GM03348 (cell line): ENCODE measurements at places on chromosomes 13 and 19.

GRCh38 chr13:23806874-23807526 is 82.2 kb downstream of the MIPEP start:
- no peak for DNase-seq

DNA sequence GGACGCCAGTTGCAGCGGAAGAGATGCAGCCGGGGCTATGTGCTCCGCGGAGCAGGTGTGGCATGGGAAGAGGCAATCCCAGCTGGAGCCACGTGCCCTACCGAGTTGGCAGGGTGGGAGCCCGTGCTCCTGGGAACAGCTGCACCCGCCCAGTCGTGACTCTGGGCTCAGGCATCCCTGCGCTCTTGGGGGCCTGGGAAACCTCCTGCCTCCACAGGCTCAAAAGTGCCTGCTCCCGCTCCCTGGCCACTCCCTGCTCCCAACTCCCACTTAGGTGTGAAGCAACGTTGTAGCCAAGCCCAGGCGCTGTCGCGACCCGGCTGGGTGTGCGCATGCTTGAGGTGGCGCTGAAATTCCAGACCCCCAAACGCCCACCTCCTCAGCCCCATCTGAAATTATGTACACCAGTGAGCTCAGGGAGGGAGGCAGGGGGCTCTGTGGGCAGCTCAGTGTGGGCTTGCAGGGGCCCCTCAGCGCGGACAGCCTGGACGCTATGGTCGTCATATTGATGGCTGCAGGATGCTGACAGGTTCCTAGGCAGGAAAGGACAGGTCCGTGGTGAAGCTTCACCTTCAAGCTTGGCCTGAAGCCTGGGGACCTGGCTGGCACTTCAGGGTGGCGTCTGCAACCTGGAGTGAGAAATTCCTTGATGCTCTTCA is 429.9 kb downstream of the SLITRK1 start:
- no peak for DNase-seq

DNA sequence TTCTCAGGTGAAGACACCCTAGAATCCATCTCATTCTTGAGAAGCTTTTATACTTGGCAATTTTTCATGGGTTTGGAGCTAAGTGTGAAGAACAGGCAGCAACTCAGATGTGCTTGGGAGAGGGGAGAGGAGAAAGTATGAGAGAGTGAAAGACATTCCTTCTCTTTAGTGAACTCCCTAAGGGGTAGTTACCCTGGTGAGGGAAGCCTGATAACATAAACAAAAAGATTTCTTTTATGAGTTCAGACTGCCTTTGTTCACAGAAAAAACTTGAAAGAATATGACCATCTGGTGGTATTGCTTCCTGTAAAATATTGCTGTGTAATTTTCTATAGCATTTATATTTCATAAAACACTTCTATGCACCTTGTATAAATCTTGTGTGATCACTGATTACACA is at the start of gene STOML3:
STOML3 (minus strand) TSS at position 139 of the 400 bp plus-strand sequence; CDS start at position 29, 110 bp downstream.
- DNase-seq: no peak

DNA sequence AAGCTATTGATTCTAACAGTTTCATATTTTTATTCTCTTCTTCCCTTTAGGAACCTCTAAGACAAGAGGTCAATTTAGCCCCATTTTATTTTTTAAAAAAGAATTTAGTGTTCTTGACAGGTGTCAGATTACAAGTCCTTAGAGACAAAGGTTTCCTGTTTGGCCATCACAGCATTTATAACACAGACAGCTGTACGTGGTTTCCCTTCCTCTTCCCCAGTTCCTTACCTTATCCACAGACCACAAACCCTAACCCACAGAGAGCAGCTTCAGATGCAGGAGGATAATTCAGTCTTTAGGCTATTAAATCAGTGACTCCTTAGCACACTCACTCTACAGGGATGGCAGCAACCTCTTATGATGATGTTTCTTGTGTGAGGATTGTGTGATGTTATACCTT is 1210.1 kb downstream of the DIAPH3 start:
- no peak for DNase-seq

DNA sequence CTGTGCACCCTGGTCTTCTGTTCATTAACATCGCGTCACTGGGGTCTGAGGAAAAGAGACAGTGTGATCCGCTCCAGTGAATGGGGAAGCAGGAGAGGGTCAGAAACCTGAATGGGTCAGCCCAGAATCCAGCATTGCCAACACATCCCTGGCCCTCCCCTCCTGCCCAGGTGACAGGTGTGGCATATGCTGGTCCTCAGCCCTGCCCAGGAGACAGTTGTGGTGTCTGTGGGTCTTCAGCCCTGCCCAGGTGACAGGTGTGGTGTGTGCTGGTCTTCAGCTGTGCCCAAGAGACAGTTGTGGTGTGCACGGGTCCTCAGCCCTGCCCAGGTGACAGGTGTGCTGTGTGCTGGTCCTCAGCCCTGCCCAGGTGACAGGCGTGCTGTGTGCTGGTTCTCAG is 8.0 kb downstream of the TFDP1 start:
- no peak for DNase-seq

- DNase-seq: no peak
These were observed 8.8 kb upstream of the LRCH1 start for GRCh38 chr13:46544208-46544607.

- no peak for DNase-seq
These were observed 43.5 kb downstream of the GGACT start for GRCh38 chr13:100544866-100545683.

DNA sequence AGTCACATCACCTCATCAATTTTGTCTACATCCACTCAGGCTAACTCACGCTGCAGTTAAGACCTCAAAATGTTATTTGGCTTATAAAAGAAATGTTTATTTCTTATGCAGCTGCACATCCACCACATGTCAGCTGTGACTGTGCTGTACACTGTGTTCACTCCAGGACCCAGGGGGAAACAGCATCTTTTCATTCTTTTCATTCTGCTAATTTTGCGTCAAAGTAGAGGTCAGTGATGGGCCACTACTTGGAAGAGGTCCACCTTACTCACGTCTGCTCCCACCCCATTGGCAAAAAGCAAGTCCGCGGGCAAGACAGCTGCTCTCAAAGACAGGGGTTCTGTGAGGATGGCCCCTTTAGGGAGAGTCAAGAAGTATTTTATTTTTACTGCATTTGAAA is 4.5 kb upstream of the DCT start:
- DNase-seq: no peak

GRCh38 chr13:78022164-78022877 is 103.7 kb upstream of the EDNRB start:
- DNase-seq: peak; percentile 16

DNA sequence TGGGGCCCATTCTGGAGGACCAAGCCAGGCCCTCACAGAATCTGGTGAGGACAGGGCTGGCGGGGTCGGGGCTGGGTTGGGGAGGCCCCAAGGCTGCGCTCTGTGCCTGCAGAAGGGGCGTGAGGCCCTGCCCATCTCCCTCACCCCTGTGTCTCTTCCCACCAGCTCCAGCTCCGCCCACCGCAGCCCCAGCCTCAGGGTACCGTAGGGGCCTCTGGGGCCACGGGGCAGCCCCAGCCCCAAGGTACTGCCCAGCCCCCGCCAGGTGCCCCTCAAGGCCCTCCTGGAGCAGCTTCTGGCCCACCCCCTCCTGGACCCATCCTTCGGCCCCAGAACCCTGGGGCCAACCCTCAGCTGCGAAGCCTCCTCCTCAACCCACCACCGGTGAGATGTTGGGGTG is 15.4 kb upstream of the PTOV1 start:
- no peak for DNase-seq

DNA sequence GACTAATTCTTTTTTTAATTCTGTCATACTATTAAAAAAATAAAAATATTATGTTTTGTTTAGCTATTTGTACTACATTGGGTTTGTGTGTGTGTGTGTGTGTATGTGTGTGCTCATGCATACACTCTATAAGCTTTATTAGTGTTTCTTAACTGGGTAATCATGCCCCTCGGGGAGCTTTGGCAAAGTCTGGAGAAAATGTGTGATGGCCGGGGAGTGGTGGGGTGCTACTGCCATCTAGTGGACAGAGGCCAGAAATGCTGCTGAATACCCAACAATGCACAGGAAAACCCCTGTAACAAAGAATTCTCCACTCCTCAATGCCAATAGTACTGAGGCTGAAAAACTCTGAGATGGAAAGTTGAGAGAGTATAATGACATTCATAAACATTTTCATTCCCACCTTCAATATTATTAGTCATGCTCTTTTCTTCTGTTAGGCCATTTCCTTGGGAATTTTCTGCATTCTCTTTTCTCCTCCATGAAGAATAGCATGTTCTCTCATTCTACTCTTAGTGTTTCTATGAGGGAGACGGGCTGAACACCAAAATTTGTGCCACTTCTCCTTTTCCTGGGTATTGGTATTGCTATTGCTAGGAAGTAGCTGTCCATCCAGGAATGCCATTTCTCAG is 157.3 kb downstream of the DNAJC3 start:
- peak; percentile 76 for DNase-seq

DNA sequence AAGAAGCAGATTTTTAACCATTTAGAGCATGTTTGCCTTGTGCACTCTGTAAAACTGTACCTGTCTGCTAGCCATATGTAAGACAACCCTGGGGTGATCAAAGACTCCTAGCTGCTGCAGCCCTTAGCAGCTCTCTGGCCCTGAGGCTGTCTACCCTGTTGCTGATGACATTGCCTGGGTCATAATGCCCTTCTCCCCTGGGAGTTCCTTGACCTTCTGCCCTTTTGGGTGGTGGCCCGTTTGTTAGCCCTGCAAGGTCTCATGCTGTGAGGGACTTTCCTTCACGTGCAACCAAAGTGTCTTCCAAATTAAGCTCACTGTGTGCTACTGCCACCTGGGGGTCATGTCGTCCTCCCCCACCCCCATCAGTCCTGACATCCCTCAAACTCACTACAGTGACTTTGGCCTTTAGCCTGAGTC is 7.4 kb downstream of the GPC6 start:
- DNase-seq: no peak

DNA sequence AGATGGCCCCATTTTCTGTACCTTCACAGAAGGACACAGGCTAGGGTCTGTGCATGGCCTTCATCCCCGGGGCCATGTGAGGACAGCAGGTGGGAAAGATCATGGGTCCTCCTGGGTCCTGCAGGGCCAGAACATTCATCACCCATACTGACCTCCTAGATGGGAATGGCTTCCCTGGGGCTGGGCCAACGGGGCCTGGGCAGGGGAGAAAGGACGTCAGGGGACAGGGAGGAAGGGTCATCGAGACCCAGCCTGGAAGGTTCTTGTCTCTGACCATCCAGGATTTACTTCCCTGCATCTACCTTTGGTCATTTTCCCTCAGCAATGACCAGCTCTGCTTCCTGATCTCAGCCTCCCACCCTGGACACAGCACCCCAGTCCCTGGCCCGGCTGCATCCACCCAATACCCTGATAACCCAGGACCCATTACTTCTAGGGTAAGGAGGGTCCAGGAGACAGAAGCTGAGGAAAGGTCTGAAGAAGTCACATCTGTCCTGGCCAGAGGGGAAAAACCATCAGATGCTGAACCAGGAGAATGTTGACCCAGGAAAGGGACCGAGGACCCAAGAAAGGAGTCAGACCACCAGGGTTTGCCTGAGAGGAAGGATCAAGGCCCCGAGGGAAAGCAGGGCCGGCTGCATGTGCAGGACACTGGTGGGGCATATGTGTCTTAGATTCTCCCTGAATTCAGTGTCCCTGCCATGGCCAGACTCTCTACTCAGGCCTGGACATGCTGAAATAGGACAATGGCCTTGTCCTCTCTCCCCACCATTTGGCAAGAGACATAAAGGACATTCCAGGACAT is 7.0 kb upstream of the CEACAM7 start:
- DNase-seq: no peak

DNA sequence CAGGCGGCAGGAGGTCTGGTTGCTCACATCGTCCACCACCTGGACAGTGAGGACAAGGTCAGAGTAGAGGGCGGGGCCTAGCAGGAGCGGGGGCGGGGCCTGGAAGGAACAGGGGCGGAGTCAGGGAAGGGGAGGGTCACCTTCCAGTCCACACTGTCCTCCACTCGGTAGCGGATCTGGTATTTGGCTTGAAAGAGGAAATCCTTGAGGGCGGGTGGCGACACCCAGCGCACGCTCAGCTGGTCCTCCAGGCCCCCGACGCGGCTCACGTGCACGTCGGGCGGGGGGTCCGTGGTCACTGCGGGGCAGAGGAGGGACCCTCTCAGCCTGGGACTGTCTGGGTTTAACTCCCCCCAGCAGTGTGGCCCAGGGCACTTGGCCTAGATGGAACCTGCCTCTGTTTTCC is 8.2 kb downstream of the REX1BD start:
- peak; percentile 62 for DNase-seq

DNA sequence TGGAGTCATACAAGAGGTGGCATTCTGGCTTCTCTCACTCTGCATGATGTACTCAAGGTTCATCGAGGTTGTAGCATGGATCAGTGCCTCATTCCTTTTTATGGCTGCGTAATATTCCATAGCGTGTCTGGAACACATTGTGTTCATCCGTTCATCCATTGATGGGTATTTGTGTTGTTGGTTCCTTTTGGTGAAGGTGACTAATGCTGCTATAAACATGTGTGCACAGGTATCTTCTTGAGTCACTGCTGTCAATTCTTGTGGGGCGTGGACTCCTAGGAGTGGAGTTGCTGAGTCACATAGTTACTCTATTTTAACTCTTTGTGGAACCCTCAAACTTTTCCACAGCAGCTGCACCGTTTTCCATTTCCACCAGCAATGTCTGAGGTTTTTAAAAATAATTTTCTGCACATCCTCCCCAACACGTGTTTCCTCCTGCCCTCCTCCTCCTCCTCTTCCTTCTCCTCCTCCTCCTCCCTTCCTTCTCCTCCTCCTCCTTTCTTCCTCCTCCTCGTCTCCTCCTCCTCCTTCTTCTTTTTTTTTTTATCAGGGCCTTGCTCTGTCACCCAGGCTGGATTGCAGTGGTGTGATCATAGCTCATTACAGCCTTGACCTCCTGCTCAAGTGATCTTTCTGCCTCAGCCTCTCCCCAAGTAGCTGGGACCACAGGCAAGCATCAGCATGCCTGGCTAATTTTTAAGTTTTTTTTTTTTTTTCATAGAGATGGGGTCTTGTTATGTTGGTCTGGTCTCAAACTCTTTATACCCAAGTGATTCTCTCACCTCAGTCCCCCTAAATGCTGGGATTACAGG is 2.0 kb upstream of the TMEM221 start:
- DNase-seq: no peak

DNA sequence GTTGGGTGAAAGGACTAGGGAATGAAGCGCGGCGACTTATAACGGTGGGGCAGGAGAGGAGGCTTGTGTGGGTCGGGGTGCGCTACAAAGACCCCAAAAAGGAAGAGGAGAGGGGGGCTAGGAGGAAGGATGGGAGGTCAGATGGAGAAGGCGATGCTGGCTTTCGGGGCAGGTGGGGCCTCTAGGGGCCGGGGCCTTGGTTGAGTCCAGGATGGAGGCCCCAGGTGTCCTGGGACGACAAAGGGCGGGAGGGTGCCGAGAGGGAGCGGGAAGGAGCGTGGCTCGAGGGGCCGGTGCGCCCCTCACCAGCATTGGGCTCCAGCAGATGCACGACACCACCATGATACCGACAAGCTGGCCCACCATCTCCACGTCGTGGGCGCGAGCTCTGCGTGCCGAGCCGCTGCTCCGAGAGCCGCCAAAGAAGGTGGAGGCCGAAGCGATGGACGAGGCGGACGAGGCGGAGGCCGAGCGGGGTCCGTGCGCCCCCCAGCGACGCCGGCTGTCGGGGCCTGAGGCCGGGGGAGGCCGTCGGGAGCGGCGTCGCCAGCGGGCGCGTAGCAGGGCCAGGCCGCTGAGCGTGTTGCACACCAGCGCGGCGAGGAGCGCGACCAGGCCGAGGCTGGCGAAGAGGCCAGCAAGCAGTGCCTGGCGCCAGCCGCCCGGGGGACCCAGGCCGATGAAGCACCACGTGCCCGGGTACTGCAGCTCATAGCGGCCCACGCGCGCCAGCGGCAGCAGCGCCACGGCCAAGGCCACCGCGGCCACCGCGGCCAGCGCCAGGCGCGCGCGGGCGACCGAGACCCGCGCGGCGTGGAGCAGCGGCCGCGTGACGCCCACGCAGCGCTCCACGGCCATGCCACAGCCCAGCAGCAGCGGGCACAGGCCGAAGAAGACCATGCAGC is 1.8 kb downstream of the PTGER1 start:
- DNase-seq: peak; percentile 33
